ENCODE measurements at places on chromosomes 1 and 21.

- DNase-seq, result no peak
These were observed 10.0 kb downstream of the ARID1A start for GRCh38 chr1:26705788-26706311.

GRCh38 chr1:24108334-24109165 is 3.4 kb downstream of the MYOM3 start:
- DNase-seq, result no peak

- no peak for DNase-seq
These were observed 22.2 kb upstream of the NKAIN1 start for GRCh38 chr1:31261916-31262315.

DNA sequence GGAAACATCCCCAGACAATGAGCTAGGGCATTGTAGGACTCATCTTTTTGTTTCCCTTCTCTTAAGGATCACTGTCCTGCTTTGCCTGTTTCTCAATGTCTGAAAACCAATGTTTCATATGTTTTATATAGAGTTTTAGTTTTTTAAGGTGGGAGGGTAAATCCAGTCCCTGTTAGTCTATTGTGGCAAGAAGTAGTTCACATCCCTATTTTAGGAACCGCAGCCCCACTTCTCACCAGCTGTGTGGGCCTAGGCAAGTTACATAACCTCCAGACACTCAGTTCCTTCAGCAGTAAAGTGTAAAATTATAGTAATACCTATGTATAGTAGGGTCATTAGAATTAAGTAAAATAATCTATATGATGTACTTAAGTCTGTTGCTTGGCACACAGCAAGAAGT is 105.8 kb upstream of the WLS start:
- DNase-seq, result no peak

DNA sequence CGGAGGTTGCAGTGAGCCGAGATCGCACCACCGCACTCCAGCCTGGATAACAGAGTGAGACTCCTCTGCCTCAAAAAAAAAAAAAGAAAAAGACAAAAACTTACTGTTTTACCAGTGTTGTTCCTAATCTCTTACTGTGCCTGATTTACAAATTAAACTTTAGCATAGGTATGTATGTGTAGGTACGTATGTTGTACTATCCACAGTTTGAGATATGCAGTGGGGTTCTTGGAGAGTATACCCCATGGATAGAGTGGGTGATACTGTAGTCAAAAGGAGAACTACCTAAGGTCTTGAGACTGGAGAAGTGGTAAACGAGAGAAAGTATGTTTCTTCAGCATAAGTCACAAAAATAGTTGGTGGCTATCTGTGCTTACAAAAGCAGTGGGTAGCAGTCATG is 38.6 kb downstream of the RNF11 start:
- no peak for DNase-seq

DNA sequence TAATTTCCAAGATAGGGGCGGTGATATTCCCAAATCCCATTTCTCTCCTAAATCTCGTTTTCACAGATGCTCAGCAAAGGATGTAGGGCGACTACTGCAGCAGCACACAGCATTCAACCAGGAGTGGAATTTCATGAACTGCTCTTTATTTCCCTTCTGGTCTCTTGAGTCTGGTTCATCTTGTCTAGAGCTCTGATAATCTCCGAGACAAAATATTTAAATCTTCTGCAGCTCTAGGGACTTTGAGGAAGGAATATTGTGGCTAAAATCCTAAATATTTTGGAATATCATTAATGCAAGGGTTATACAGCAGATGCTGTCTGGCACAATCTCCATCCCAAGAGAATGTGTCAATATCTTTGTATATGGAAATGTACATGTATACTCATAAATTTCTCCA is 45.4 kb downstream of the KIF26B start:
- DNase-seq, result no peak

GRCh38 chr1:204462229-204462561 is 32.4 kb downstream of the PIK3C2B start:
- DNase-seq, result no peak

DNA sequence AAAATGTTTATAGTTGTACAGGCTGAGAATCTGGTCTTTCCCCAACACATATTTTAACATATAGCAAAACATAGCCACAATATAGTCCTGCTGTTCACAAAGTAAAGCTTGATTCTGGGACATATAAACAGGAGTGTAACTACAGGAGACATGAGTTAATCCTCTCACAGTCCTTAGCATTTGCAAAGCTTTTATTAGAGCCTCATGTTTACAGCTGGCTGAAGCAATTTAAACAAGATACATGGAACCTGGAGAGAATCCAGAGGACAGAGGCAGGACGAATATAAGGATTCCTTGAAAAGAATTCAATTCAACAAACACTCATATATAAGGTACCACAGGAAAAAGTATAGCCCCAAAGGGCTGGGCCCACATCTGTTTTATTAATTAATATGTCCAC is 163.4 kb downstream of the ADGRL4 start:
- no peak for DNase-seq

DNA sequence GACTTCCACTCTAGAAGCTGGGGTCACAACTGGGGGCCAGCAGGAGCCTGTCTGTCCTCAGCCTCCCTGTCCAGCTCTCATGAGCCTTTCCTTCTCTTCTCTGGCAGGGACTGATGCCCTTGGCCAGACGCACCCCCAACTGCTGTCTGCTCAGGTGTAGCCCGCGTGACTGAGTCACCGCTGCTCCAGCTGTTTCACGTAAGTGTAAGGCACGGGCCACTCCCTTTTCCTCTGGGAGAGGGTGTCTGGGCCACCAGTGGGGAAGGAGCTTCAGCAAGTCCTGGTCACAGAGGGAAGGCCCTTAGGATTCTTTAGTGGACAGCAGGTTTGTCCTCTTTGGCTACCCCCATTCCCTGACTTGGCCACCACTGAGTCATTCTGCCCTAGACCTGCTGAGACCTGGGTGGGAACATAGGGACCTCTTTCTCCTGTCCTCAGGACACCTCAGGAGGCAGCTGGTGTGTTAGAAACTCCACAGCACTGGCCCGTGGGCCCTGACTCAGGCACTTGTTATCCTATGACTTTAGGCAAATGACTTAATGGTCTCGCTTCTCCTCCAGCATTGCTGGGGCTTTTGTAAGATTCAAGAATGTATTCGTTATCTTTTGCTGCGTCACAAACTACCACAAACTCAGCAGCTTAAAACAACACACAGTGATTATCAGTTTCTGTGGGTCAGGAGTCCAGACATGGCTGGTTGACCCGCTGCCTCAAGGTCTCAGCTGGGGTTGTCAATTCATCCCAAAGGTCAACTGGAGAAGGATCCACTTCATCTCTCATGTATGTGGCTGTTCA is 64.8 kb downstream of the FAM163A start:
- DNase-seq, result no peak

- no peak for DNase-seq
These were observed 6.0 kb downstream of the TNFRSF14 start for GRCh38 chr1:2561898-2562895.

DNA sequence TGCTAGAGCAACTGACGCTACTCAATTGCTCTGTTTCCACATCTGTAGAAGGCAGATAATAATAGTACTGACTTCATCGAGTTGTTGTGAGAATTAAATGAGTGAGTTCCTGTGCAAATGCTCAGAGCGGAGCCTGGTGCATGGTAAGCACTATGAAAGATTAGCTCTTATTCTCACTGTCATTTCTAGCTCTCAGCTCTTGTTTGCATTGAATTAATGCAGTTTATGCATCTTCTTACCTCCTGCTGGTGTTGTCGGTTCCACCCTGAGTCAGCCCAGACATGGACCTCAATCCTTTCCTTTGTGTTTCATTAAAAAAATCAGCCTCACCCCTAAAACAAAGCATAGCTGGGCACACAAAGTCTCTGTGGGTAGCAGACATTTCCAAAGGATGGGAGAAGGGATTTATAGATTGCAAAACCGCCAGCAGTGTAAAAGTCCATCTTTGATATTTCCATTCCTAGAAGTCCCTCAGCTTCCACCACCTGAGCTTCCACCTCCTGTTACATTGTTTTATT is 254.4 kb upstream of the CSF3R start:
- DNase-seq, result no peak

DNA sequence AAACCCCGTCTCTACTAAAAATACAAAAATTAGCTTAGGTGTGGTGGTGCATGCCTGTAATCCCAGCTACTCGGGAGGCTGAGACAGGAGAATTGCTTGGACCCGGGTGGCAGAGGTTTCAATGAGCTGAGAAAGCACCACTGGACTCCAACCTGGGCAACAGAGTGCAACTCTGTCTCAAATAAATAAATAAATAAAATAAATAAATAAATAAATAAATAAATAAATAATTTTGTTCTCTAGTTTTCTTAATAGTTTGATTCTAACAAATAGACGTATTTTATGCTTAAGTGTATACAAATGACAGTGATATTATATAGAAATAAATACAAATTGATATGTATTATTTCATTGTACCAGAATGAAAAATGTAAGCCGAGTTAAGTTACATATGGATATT is 339.9 kb upstream of the OLFM3 start:
- no peak for DNase-seq

GRCh38 chr1:25651036-25651640 is 34.5 kb downstream of the MAN1C1 start:
- DNase-seq, result no peak

DNA sequence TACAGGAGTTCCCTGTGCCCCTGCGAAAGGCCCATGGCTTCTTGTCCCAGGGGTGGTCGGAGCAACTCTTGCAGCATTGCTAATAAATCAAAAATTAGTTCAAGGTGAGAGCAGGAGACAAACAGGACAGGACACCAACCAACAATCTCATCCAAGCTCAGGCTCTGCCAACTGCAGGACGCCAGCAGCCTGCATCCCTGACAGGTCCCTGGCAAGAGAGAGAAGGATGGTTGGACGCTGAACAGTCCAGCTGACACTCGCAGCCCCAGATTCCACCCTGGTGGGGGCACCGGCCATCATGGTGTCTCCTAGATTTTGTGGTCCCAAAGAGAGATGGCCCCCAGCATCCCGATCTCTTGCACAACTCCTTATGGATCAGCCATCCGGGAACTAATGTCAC is 142.1 kb upstream of the VAMP3 start:
- DNase-seq, result no peak
